ENCODE measurements at places on chromosomes 4 and X.
A peak's percentile ranks its signal among the peaks of the same experiment; 100 is the strongest.

- no peak for DNase-seq
These were observed 84.6 kb upstream of the FMR1 start for GRCh38 chrX:147827070-147827469.

DNA sequence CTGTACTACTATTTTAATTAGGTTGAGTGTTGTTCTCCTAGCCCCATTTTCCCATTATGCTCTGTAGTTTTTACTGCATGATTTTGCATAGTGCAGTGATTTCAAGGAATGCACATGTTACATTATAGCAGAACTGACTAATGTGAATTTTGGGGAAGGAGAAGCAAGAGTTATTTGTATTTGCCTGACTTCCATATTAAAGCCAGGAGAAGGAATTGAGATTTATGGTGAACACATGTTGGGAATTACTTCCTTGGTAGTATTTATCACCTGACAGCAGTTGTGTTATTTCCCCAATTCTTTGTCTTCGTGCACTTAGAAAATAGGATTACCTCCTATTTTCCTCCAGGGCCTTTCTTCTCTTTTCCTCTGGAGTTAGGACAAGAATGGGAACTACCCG is 3.2 kb downstream of the TMEM144 start:
- DNase-seq, result no peak

DNA sequence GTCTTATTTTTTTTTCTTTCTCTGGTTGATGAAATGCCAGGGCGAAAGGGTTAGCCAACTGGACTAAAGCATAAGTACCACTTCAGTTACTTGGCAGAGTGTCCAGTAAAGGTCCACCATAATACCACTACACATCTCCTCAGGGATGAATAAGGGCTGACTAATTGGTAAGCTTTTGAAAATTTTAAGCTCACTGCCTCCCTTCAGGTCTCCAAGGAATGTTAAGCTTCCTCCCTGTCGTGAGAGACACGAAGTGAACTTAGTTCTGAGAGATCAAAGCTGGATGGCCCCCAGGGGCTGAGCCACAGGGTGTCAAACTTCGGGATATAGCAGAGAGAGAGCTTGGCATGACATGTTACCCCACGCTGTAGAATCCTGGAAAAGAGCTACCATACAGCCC is 111.4 kb downstream of the VSIG4 start:
- no peak for DNase-seq

DNA sequence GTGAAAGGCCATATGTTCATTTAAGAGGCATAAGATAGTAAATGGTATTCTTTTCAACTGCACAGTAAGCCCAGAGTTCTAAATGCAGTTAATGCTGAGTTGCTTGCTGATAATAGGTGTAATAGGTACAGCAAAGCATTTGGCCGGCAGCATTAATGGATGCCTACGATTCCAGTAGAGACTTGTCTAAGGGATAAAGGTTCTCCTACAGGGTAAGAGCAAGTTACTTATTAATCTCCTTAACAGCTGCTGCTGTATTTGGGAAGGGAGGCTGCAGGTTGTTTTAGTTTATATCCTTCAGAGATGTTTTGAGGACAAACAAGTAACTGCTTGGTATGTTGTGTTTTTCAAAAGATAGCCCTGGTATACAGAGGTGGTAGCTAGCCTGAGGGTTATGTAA is 16.8 kb downstream of the TSPAN7 start:
- no peak for DNase-seq

GRCh38 chr4:40453912-40454311 is 118.8 kb downstream of the CHRNA9 start:
- DNase-seq, result no peak

- DNase-seq, result peak; percentile 62
These were observed 27.2 kb upstream of the SEC24B start for GRCh38 chr4:109406337-109406931.

DNA sequence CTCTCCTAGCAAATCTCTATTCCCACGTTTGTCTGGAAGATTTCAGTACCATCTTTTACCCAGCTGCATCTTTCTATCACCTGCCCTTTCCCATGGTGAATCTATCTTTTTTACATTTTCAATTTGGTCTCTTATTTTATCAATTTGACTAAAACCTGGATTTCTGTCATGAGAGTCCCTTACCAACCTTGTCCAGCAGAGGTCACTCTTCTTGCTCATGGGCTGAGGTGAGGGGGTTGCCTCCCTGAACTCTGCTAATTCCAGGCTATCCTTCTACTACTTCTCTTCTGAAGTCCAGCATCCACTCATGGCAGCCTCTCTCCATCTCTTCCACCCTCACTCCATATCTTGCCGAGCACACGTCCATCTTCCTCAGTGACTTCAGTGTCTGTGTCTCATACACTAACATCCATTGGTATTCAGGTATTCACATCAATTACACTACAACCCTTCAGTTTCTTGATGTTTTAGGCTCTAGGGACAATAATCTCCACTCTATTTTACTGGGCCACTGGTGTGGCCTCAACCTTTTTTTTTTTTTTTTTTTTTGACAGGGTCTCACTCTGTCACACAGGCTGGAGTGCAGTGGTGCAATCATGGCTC is 17.8 kb upstream of the ZNF827 start:
- peak; percentile 24 for DNase-seq

GRCh38 chr4:24867766-24868296 is 45.0 kb downstream of the CCDC149 start:
- DNase-seq, result no peak

GRCh38 chr4:102825261-102826091 is 1.9 kb downstream of the UBE2D3 start:
- peak; percentile 78 for DNase-seq

DNA sequence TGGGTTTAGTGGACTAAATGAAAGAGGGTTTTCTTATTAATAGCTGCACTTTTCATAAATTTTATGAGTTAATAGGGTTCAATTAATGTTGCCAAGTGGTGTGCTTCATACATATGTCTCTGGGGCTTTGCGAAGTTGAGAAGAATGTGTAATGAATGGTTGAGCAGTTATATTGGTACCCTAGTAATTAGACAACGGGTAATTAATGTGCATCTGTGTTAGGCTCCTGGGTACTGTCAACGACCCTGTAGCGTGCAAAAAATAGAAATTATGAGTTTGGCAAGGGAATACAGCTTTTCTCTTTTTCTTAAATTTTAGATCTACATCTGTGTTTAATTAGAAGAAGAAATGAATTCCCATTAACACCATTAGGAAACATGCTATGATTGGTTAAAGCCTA is 1027.7 kb downstream of the ARAP2 start:
- DNase-seq, result no peak

DNA sequence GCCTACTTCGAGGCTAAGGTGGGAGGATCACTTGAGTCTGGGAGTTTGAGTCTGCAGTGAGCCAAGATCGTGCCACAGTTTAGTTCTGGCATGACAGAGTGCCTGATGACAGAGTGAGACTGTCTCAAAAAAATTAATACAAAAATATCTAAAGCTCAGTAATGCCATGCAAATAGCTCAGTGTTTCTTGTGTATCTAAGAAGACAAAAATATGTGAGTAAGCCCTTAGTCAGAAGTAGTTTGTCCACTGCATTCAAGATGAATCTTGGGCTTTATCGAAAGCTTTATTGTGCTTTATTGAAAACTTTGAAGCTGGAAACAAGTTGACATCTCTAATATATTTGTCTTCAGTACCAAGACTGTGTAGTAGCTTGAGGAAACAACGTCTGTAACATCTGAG is 115.9 kb downstream of the GPAT3 start:
- no peak for DNase-seq

DNA sequence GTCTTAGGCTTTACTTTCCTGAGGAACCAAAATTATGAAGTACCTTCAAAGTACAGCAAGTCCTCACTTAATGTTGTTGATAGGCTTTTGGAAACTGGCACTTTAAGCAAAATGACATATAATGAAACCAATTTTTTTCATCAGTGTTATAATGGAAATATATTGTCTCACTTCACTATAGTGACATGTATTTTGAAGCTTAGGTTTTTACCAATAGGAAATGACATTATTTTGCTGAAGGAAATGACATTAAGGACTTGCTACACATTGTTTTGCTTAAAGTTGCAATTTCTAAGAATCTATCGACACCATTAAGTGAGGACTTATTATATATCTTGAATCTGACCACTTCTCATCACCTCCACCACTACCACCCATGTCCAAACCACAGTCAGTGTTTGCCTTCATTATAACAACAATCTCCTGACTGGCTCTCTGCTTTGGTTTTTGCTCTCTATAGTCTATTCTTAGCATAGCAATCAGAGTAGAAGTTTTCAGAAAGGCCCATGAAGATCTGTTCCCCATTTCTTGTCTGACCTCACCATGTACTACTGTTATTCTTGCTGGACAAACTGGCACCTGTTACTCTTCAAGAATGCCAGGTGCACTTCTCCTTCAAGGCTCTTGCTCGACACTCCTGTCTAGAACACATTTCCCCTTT is 311.2 kb downstream of the BMPR1B start:
- no peak for DNase-seq

DNA sequence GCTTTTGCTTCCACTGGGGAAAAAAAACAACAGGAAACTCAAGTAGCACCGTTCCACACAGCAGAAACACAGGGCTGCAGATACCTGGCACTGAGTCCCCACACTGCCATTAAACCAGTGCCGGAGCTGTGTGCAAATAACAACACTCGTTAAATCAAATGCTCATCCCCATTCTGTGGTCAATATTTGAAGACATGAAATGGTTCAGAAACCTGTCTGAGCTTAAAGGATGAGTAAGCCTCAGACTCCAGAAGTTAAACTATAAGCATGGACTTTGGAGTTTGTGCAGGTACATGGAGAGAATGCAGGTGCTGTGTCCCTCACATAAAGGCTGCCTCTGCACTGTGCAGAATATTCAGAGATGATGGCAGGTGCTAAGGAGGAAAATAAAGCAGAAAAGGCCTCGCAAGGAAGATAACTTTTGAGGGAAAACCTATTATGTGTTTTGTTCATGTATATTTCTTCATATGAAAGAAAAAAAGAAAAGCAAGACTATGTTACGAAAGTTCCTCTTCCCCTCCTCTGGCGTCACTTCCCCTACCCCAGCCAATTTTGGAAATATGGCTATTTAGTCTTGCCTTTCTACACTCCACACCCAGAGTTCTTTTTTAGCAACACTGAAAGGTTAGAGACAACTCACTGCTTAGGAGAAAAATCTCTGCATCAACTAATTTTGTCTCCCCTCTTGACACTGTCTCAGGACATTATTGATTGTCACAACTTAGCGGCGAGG is 4.6 kb downstream of the MPP1 start:
- no peak for DNase-seq

- DNase-seq, result peak; percentile 48
These were observed 141.4 kb downstream of the KLHL8 start for GRCh38 chr4:87078987-87079486.

GRCh38 chr4:3193531-3194203 is 55.3 kb upstream of the MSANTD1 start:
- no peak for DNase-seq

GRCh38 chr4:158914218-158914617 is 145.4 kb downstream of the FNIP2 start:
- DNase-seq, result peak; percentile 89

DNA sequence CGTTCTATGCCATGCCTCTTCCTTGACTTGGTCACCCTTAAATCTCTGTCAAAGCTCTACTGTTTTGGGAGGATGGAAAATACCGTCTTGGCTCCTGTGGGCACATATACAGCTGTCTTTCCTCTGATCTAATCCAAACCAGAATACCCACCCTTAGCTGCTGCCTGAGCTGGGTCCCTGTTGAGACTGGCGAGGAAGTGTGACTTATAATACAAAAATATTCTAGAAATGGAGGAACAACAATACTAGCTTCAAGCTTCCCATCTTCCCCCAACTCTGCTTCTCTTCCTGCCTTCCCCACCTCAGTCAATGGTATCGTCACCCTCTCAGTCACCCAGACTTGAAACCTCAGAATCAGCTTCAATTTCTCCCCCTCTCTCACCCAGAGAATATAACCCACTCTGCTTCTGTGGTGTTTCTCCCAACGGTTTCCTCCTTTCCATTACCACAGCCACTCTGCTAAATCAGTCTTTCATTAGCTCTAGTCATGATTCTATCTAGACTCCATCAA is 599 bp upstream of the IL2RG start:
- DNase-seq, result no peak

DNA sequence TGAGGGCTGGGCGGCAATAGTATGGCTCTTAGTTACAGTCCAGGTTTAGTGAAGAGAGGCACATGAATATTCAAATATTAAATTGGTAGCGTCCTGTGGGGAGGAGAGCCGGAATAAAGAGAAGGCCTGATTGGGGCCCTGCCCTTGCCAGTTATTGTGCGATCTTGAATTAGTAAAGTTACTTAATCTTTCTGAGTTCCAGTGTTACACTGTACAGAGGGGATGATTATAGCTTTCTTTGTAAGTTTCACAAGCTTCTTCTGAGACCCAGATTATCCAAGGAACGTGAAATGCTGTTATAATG is 1.2 kb downstream of the METAP1 start:
- no peak for DNase-seq

DNA sequence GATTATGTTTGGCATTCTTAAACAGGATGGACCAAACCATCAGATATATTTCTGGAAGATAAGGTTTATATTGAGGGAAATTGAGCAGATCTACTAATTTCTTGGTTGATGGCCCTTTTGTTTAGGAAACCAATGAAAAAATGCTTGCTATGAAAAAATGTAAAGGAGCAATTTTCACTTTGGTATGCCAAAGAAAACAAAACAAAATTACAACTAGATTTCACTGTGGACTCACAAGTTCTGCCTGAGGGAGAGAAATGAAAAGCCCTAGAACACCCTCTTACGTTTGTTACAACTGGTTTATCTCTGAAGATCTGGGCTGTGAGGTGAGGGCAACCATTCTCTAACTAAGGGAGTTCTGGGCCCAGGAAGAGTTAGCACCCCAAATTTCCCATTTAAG is 122.5 kb upstream of the IL15 start:
- DNase-seq, result no peak

DNA sequence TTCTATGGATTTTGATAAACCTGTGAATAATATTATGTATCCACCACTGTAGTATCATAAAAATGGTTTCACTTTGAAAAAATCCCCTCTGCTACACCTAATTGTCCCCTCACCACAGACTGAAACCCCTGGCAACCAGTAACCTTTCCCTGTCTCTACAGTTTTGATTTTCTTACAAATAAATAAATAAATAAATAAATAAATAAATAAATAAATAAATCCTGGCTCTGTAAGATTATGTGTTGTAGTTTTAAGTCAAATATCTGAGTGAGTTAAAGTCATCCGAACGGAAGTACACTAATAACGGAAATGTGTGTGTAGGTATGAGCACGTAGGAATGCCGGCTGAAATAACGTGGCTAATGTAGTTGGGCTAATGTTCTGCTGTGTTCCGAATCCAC is 641.5 kb downstream of the GABRG1 start:
- no peak for DNase-seq

DNA sequence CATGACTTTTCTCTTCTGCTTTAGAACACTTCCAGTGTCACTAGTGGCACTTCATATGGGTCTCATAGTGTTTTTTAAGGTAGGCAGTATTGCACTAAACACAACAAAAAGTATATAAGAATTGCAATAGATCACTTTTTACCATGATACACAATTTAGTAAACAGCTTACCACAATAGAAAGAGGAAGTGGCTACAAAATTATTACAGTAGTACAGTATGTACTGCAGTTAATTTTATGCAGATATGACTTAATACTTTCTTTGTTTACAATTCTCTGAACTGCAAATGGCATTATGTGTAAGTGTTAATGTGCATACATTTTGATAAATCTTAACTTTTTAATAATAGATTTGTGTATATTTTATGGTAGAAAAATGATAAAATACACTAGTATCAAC is 157.3 kb downstream of the RRAGB start:
- no peak for DNase-seq

GRCh38 chr4:72031868-72032608 is at the start of gene NPFFR2:
TSS of gene NPFFR2 (plus strand) at chr4:72032000. CDS start at chr4:72128592, 96,592 bp downstream.
- DNase-seq, result no peak

- no peak for DNase-seq
These were observed 183.8 kb upstream of the NUDT10 start for GRCh38 chrX:51148848-51149247.

All from fibroblast of skin of right quadriceps (primary cell).